ENCODE measurements at places on chromosomes 16 and 17.

DNA sequence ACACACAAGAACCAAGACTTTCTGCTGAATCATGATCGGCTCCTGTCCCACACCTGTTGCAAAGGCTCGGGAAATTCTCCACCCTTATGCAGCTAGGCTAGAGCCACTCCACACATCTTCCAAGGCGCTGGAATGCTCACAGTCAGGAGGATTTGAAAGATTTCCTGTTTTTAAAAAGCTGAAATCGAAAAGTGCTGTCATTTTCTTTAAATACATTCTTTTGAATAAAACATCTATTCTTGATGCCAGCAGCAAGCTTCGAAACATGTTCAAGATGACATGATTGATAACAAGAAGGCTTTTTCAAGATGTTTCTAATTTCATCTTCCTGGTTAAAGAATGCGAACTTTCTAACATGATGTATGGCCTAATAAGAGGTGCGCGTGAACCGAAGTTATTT, 219.7 kb upstream of the CDH5 start:
- DNase-seq: no peak

- no peak for DNase-seq
Observed at GRCh38 chr16:31348579-31348978, 6.4 kb upstream of the ITGAX start.

GRCh38 chr17:59762049-59762823, 54.8 kb downstream of the VMP1 start:
- no peak for DNase-seq

DNA sequence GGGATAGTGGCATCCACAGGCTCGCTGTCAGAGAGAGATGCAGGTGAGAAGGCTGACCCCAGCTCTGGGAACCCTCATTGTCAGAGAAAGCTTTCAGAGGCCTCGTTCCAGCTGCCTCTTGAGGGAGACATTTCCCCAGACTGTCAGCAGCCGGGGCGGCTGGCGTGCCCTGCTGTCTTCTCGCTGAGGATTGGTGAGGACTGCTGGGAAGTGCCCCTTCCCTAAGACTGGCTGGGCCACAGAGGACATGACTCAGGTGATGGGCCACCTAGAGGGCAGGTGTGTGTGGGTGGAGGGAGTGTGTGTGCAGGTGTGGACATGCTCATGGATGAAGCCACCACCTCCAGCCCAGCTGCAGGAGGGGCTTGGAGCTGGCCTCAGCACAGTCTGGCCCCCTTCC, 25.3 kb downstream of the SPACA3 start:
- DNase-seq: no peak

- DNase-seq: no peak
Observed at GRCh38 chr17:50111673-50112655, 16.8 kb downstream of the PDK2 start.

DNA sequence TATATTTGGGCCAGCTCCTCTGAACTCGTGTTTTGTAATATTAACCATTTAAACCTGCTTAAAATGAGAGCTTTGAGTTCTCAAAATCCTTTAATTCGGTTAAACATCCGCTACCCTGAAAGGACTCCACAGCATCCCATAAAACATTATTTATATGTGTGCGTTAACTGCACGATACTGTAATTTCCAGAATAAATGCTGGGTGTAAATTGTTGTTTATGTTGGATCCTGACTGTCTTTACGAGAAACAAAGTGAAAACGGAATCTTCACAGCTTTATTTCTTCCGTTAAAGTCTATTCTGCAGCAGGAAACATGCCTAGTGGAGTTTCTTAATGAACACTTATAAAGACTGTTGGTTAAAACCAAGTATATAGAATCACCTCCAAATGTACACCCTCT, 143.4 kb downstream of the SNX11 start:
- DNase-seq: no peak

GRCh38 chr16:67474551-67475455, 6.2 kb downstream of the ATP6V0D1 start:
- peak; percentile 51 for DNase-seq

GRCh38 chr16:59242556-59242955, 508.4 kb upstream of the GOT2 start:
- no peak for DNase-seq

DNA sequence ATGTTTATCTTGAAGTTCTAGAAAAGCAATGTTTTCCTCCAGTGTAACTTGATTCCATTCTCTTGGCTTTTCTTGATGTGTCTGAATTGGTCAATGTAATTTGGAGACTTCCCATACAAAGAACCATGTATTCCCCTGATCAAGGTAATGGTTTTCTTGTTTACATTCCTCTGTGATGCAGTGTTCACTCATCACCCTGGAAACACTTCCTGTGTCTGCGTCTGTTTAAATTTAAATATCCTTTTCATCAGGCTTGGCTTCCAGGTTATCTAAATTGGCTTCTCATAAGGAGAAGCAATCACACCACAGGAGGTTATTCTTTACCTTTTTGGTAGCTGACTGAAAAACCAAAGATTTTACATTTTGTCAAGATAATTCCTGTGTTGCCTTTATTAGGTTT, 237.3 kb upstream of the WSCD1 start:
- DNase-seq: no peak

DNA sequence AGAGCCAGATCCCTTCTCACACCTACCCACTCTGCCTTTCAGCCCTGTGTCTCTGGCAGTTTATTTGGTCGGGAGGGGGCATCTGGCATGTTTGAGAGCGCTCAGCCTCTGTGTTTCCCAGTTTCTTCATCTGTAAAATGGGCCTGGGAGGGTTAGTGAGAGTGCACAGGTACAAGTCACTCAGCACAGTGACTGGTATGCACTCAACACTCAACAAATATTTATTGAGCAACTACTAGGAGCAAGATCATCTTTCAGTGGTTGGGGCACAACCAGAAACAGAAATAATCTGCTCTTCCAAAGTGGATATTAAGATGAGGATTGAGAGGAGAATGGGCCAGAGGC, 13.7 kb upstream of the SRCIN1 start:
- DNase-seq: no peak

DNA sequence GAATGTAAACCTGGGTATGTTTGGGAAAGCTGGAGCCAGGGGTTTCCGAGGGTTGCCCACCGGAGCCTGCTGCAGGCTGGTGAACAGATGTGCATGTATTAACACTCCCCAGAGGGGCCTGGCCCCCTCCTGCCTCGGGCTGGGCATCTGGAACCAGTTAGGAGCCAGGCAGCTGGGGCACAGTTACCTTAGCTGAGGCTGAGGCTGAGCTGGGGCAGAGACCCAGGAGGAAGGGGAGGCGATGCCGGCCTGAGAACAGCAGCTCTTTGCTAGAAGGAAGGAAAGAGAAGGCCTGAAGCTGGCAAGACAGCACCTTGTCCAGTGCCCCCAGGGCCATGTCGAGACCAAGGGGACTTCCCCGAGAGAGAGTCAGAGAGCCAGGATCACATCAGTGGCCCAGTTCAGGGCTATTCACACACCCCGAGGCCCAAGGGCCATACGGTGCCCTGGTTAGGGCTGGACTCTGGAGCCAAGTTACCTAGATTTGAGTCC, 65.8 kb downstream of the RMI2 start:
- no peak for DNase-seq

DNA sequence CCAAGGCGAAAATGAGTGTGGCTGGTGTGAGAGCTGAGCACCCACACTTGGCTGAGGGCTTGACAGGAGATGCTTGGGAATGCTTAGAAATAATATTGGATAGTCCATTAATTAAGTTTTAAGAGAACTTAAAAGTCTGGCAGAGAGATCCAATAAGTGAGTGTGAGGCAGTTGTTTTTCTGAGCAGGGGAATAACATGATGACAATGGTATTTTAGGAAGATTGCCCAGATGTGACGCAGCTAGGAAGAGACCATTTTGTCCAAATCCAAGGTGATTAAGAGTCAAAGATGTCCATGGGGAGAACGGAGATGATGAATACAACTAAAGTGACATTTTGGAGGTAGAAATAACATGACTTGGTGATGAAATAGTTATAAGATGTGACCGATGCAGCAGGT, 102.8 kb upstream of the AXIN2 start:
- no peak for DNase-seq

DNA sequence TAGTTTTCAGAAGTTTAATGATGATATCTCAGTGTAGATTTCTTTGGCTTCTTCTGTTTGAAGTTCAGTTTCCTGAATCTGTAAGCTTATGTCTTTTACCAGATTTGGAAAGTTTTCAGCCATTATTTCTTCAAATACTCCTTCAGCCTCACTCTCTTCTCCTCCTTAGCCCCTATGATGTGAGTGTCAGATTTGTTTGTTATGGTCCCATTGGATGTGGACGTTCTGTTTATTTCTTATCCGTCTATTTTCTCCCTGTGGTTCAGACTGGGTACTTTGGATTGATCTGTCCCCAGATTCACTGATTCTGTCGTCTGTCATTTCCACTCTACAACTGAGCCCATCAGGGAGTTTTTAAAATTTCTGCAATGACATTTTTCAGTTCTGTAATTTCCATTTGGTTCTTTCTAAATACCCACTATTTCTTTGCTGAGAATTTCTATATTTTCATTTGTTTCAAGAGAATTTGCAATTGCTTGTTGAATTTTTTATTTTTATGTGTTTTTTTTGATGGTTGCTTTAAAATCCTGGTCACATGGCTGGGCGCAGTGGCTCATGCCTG, 110.9 kb downstream of the SEC14L1 start:
- DNase-seq: no peak

DNA sequence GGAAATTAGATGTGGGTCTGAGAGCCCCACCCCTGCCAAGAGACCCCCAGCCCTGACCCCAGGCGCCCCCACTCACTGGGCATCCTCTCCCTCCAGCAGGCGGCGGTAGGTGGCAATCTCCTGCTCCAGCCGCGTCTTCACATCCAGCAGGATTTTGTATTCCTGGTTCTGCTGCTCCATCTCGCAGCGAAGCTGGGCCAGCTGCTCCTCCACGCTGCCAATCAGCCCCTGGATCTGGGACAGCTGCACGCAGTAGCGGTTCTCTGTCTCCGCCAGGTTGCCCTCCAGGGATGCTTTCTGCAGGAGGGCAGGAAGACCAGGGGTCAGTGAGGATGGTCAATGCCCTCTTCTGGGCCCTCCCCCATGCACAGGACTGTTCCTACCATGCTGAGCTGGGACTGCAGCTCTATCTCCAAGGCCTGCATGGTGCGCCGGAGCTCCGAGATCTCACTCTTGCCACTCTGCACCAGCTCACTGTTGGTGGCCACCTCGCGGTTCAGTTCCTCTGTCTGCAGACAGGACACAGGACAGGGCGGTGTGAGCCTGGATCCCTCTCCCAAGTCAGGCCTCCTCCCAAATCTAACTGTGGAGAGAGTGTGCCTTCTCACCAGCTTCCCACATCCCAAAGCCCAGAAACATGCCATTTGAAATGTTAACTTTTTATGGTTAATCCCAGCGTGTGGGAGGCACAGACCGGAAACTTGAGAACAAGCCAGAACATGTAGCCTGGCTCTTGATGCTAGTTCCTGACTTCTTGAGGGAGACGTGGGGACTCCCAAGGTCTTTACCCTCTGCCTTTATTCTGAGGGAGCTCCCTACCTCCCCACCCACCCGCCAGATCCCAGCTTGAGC, 3.6 kb downstream of the KRT17 start:
- DNase-seq: no peak

DNA sequence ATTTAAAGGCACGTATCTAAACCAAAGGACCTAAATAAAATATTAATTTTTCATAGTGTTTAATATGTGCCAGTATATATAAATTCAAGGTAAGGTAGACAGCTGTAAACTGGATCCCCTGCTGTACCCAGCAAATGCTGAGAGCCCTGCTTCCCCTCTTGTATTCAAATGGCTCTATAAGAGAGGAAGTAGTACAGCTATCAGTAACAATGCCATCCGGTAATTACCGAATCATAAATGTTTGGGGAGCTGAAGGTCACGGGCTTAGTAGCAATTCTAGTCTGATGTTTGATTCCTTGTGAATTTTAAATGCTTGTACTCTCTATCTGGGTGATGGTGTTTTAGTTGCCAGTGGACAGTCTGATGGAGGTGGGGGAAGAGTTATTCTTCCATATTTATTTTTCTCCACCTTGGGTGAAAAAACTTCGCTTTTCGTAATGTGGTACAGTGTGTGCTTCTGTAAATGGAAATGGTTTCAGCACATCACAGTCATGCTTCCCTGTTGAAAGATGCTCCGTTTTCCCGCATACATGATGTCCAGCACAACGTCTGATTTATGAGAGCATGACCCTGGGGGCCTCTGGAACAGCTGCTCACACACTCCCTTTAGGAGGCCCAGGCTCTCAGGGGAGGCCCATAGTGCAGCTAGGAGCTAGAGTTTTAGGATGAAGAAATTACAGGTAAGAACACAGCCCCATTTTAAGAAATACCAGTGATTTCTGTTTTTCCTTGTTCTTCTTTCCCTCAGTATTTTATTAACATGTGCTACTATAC, 423.9 kb downstream of the WWOX start:
- no peak for DNase-seq

- no peak for DNase-seq
Observed at GRCh38 chr16:88936008-88936555, 40.9 kb downstream of the CBFA2T3 start.

All from DMS79 (cell line).